ENCODE measurements at places on chromosomes 16 and 17. TPM values are rescaled to one million over a fixed set of nuclear protein-coding genes. Genes with fewer than 3 reads are reported as not detected.

The MT2A gene
- 14.4 TPM for total RNA-seq

- no peak overlapping the region for H3K27ac ChIP-seq
- DNase-seq: no peak
- peaks cover 3% of the 10 kb centered on the region for H3K36me3 ChIP-seq
- H3K4me3 ChIP-seq: no peak overlapping the region
- no peaks in the 10 kb centered on the region for H3K4me1 ChIP-seq
Measured at GRCh38 chr17:30188211-30188939, 47.1 kb downstream of the SLC6A4 start.

DNA sequence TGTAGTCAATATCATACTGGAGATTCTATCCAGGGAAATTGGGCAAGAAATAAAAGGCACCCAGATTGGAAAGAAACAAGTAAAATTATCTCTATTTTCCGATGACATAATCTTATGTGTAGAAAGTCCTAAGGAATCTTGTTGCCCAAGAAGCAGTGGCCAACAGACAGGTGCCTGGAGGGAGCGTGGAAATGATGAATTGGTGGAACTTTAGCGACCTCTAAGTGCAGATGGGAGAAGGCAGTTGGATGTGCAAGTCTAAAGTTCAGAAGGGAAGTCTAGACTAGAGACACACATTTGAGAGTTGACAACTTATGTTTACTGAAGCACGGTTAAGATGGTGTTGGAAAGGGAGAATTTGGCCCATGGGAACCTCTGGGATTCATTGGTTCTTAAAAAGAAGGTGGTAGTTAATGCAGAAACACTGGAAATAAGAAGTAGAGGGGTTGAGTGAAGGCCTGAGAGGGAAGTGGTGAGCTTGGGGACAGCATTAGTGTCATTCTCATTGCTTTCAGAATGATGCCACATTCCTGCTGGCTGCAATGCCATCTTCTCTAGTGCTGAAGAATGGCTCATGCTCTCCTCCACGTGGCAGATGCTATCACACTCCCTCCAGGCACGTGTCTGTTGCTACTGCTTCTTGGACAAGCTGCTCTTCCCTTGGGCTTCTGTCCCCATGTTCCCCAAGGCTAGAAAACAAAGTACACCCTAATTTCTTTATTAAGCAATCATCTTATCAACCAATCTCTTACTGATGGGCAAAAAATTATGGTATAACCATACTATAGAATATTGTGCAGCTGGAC, 24.0 kb downstream of the TAT start:
- H3K4me3 ChIP-seq: no peak overlapping the region
- H3K36me3 ChIP-seq: no peaks in the 10 kb centered on the region
- H3K27me3 ChIP-seq: peaks cover 5% of the 10 kb centered on the region
- H3K27ac ChIP-seq: no peak overlapping the region

GRCh38 chr16:700684-701584, 4.7 kb downstream of the FBXL16 start:
- DNase-seq: peak; percentile 59
- H3K4me3 ChIP-seq: no peak overlapping the region
- H3K27ac ChIP-seq: no peak overlapping the region
- no peaks in the 10 kb centered on the region for H3K27me3 ChIP-seq
- no peaks in the 10 kb centered on the region for H3K36me3 ChIP-seq
- H3K4me1 ChIP-seq: peaks cover 20% of the 10 kb centered on the region

- DNase-seq: no peak
- no peak overlapping the region for H3K27ac ChIP-seq
- H3K4me1 ChIP-seq: no peaks in the 10 kb centered on the region
- no peak overlapping the region for H3K4me3 ChIP-seq
Measured at GRCh38 chr17:56480501-56480900, 113.0 kb upstream of the NOG start.

DNA sequence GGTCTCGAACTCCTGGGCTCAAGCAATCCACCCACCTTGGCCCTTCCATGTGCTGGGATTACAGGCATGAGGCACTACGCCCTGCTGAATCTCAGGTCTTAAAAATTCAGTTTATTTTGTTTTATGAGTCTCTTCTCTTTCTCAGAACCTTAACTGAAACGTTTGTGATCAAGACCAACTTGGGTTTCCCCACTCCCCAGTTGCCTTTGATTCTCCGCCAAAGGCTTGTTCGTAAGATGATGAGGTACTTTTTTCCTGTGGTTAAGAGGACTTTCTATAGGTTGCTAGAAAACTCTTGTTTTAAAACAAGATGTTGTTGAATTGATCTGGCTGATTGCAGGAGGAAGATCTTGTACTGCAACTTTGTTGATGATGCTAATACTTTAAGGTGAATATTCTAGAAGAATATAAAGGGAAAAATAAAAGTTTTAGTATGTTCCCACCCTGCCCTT, 11.7 kb downstream of the ABCC1 start:
- no peaks in the 10 kb centered on the region for H3K27me3 ChIP-seq
- H3K36me3 ChIP-seq: no peaks in the 10 kb centered on the region

Measured in B cell (primary cell).